T-helper 2 cell (primary cell): ENCODE measurements at places on chromosomes 12 and 14.

- DNase-seq: no peak
Measured at GRCh38 chr12:58443981-58444371, 476.3 kb downstream of the LRIG3 start.

GRCh38 chr12:74530676-74531075 lies 7.0 kb upstream of the ATXN7L3B start:
- no peak for DNase-seq

DNA sequence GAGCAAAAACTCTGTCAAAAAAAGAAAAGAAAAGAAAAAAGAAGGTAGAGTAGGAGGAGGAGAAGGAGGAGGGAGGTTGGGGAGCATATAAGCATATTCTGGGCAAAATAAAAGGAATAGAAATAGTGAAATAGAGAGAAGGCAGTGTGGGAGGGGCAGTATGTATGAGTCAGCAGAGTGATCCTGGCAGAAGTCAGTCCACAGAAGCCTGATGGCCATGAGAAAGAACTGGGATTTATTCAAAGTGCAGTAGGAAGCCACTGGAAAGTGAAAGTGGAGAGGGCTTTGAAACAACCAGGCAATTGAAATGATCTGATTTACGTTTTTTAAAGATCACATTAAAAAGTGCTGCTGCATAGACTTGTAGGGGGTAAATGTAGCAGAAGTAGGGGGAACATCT lies 368.6 kb upstream of the USP15 start:
- no peak for DNase-seq

DNA sequence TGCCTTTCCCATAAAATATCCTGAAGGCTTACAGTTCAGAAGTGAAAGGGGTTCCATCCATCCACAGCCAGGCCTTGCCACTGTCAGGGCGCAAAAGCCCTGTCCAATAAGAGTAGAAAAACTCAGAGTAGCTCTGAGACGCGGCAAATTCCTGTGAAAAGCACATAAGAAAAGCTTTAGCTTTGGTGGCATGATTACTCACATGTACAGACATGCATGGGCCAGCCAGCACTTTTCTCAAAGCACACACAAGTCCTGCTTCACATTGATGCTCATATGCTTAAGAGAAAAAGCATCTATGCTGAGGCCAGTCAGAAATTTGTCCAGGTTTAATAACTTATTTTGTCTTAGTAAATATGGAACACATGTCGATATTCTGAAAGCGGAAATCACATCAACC lies 25.5 kb downstream of the CLEC1A start:
- no peak for DNase-seq

GRCh38 chr14:81986005-81986404 lies 452.4 kb upstream of the SEL1L start:
- no peak for DNase-seq

DNA sequence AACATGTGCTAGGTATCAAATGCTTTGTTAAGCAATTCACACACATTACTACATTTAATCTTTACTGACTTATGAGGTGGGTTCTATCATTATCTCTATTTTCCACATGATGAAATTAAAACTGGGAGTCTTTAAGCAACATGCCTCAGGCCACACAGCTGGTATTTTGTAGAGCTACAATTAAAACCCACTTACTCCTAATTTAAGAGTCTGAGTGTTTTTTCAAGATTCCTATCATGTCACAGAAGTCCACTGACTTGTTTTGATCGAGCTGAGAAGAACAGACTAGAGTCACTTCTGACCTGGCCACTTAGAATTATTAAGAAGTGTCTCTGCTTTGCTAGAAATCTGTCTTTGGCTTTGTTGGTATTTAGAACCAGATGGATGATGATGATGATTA lies 670.7 kb downstream of the NRXN3 start:
- DNase-seq: no peak

GRCh38 chr12:58425481-58426392 lies 484.4 kb downstream of the ATP23 start:
- DNase-seq: peak; percentile 80

DNA sequence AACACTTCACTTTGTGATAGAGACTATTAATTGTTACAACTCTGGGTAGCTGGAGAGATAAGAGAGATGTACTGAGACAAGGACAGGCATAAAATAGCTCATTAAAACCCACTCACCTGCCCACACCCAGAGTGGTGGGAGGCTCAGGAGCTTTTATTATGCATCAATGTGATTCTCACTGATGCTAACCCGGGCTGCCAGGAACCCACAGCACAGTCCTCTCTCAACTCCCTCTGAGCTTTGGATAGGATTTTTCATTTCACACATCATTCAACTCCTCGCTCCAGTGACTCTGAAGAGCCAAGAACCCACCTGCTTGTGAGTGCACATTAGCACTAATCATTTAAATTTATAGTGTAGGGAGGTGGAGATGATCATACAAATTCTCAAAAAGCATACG lies 827.9 kb downstream of the FLRT2 start:
- no peak for DNase-seq

DNA sequence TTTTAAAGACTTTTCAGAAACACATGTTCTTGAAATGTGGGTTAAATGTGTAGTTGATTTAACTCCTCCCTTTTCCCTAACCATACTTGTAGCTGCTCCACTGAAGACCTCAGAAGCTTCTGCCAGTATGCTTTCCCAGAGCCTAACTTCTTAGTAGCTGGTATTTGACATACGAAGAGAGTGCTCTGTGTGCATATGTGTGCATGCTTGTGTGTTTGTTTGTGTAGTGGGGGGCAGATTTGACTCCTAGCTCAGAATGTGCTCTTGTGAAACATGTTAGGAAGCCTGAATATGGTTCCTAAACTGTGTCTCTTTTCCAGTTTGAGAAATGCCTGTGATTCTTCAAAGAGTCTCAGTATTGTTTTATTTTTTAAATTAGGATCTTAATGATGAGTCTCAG lies 420.4 kb downstream of the PCNX1 start:
- DNase-seq: no peak

DNA sequence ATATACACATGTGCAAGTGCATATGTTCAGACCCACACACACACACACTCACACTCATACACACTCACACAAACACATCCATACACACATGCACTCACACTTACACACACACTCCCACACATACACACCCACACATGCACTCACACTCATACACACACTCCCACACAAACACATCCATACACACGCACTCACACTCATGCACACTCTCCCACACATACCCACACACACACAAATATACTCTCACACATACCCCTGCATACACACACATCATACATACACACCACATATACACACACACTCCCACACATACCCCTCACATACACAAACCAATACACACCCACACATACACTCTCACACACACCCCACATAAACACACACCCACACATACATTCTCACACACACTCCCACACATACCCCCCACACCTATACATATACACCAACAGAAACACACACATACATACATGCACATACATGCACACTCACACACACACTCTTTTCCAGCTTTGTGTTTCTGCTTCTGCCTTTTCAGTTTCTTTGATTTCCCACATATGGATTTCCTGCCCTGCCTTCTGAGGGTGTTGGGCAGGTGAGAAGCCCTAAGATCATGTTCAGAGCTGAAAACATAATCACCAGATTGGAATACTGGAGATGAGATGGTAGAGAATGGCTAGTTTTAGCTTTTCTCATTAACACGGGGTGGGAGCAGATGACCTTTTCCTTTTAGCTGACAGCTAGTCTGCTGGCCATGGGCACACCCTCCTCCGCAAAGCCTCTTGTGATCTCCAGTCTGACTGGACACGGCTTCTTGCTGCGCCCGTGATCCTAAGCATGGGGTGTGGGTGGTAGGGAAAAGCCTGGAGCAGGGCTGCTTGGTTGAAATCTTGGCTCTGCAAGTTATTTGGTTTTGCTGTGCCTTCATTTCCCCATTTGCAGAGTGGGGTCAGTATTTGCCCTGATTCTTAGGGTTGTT lies 214.0 kb downstream of the CHST11 start:
- no peak for DNase-seq

DNA sequence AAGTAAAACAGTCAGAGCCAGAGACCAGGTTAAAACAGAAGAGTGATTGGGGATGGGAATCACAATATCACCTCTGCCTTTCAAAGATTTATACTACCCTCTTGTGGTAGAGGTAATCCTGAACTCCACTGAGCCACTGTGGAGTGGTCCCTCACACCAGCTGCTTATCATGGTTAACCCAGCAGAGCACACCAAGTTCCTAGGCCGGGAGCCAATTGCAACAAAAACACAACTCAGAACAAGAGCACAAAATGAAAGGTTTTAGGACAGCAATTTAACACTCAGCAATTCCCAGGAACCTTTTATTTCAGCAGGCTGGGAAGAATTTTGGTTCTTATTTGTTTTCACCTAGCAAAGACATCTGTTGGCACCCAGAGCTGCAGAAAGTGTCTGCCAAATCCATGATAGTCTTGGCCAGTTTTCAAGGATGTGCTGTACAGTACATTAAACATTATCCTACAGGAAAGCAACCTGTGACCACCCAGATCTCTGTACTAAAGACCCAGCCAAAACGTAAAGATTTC lies 220.5 kb upstream of the ATXN7L3B start:
- DNase-seq: no peak

DNA sequence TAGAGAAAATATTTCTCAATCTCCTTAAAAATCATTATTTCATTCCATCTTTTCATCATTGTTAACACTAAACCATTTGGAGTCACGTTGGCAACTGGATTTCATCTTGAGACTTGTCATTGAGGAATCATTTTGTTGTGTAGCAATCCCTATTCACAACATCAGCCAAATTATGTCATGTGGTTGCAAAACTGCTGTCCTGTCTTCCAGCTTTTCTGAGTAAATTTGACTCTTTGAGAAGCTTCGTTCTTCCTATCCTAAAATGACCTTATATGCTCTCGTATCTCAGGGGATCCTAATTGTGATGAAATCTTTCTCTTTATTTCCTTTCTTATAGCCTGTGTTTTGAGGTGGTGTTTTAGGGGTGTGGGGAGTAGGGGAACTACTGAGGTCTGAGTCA lies 30.6 kb upstream of the KICS2 start:
- DNase-seq: no peak

- DNase-seq: no peak
Measured at GRCh38 chr12:128449146-128449894, 182.3 kb downstream of the TMEM132C start.

- DNase-seq: no peak
Measured at GRCh38 chr14:50452979-50453705, 56.5 kb upstream of the CDKL1 start.
